ENCODE measurements at places on chromosomes 12 and 14.

DNA sequence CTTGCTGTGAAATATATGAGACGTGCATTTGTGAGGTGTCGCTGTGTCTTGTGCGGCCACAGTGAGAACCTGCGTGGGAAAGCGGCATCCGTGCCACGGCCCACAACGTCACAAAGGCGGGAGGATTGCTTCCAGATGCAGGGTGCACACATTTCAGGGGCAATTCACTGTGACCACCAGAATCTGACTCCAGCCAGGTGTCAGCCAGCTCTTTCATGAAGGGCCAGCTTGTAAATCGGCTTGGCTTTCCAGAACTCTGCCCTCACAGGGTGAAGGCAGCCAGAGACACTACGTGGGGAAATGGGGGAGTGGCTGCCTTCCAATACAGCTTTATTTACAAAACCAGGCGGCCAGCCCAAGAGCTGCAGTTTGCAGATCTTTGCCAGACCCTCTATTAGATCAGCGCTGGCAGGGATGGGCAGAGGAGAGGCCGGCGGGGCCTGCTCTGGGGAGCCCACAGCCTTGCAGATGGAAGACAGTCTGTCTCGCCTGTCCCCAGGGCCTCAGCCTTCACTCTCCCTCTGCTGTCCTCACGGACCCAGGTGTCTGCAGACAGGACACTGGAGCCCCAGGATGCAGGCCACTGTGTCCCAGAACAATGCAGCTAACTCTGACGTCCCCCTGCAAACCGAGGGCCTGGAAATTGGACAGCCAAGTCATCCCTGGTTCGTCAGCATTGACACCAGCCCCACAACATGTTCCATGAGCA, 53.5 kb downstream of the ADGRD1 start:
- peak; percentile 45 for DNase-seq

DNA sequence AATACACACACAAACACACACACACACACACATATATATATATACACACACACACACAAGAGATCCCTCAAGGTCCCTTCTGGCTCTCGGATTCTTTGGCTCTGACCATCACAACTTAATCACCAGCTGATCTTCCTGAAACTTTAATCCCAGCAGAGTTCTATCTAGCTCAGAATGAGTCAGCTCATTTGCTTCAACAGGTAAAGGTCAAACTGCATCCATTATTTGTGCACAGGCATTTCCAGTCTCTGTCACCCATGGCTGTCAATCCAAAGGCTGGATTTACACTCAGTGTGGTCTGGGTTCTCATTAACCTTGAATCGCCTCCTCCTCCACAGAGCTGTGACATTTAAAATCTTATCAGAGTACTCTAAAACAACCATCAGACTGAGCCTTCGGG, 113.3 kb upstream of the TMPO start:
- no peak for DNase-seq

DNA sequence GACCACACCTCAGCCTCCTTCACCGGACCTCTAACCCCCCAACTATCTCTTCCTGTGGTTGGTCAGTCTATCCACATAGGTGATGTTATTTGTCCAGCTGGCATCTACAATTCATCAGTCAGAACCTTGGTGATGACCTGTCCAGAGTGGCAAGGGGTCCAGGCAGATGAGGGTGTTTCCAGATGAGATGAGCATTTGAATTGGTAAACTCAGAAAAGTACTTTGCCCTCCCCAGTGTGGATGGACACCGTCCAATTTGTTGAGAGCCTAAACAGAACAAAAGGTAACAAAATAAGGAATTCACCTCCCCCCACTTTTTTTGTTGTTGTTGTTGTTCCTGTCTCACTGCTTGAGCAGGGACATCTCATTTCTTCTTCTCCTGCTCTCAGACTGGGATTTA, 34.3 kb upstream of the LRP6 start:
- no peak for DNase-seq

DNA sequence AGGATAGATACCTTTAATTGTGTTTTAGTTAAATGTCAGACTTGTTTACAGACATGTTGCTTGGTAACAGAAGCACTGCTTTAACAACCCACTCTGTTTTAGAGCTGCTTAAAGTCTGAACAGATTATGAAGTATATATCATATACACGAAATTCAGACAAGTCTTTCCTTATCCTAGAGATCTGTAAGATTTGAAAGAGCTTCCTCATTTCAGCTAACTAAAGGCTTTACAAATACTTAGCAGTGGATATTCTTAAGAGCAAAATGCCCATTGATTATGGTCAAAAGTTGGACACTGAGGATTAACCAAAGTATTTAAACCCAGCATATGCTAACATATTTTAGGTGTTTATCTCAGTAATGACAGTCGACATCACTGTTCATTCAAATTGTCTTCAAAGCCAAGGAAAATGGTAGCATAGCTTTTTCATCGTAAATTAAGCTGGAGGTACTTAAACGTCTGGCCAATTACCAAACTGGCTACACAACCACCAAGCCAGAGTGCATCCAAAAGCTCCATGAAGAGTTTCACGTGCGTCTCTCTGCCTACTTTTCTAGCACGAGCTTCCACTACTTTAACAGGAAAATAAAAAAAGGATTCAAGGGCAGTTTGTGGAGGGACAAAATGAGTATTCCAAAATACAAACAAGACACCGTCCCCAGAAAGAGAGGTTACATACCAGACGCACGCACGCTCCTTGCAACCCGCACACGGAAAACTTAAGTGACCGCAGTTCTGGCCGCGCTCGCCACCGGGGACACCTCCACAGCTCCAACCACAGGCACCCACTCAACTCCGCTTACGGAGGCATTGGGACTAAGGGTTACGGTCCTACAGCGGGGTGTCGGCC, 565 bp downstream of the CEP83 start:
- DNase-seq = no peak

DNA sequence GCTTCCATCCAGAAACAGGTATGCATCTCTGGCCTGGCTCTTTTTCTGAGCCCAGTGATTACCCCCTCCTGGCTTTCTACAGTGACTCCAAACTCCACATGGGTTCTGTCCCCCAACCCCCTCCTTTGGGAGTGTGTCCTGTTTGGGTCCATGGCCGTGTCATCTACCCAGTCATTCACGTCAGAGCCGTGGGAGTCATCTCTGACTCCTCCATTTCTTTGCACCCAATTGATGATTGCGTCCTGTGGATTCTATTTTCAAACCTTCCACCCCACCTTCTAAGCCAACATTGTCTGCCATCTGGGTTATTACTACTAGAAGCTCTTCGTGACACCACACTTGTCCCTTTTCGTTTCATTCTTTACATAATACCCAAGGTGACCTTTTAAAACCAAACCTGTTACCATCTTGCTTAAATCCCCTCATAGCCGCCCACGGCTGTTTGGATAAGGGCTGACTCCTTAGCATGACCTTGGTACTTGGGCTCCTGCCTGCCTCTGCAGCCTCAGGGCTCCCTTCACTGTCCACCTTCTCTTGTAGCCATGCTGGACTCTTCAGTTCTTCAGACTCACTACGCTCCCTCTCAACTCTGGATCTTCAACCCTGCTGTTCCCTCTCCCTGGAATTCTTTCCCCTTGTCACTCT, 38.1 kb upstream of the NT5DC3 start:
- no peak for DNase-seq

GRCh38 chr12:31834150-31834549, 105.3 kb upstream of the AMN1 start:
- no peak for DNase-seq

GRCh38 chr12:117188961-117189724, 1.1 kb downstream of the FBXO21 start:
- DNase-seq = peak; percentile 78

GRCh38 chr12:122097927-122098756, 19.6 kb downstream of the MLXIP start:
- DNase-seq = peak; percentile 92

- no peak for DNase-seq
Measured at GRCh38 chr14:85154714-85155113, 375.2 kb upstream of the FLRT2 start.

DNA sequence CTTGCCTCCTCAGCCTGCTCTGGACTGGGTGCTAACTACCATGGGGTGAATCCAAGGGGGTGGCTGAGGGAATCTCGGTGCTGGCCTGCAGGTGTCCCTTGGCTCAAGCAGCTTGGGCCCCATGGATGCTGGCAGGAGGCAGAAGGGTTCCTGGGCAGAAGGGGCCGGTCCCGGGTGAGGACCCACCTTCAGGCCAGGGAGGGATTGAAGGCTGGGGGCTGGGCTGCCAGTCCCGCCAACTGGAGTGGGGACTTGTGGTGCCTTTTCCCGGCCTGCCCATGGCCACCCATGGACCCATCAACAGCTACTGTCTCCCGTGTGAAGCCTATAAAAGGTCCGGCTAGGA, 550.1 kb downstream of the SLC6A15 start:
- no peak for DNase-seq

- no peak for DNase-seq
Measured at GRCh38 chr12:130526813-130527212, 189.1 kb downstream of the PIWIL1 start.

GRCh38 chr12:51954561-51955361, 3.3 kb downstream of the ACVR1B start:
- DNase-seq = no peak

All from globus pallidus (tissue), 1 donor.